ENCODE measurements at places on chromosomes 7 and 10. TPM values are rescaled to one million over a fixed set of nuclear protein-coding genes. Genes with fewer than 3 reads are reported as not detected.

The SPAG6 gene
- 0.75 TPM for polyA plus RNA-seq

- no peak for DNase-seq
These were observed 54.0 kb downstream of the MTURN start for GRCh38 chr7:30188811-30189210.

DNA sequence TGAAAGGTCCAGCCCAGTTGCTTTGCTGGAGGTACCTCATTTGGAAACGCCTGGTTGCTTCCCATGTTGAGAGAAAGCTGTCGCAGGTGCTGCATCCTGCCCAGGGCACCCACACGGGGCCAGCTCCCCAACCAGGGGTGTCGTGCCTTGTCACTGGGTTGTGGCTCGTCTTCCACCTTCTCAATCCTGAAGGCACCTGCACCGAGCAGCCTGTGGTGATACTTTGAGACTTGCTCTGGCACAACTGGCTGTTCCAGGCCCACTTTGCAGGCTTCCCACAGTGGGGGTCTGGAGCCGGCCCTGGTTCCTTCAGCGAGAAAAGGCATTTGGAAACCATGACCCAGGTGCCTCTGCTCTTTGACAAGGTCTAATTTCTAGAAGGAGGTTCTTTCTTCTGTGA lies 197.3 kb upstream of the PPP2R2D start:
- no peak for DNase-seq

GRCh38 chr10:60134548-60134947 lies 228.2 kb upstream of the CCDC6 start:
- no peak for DNase-seq

- DNase-seq, result no peak
These were observed 91.3 kb upstream of the SAMD8 start for GRCh38 chr10:75020168-75020567.

The TDRD1 gene
- 0.04 TPM for polyA plus RNA-seq

- DNase-seq, result no peak
These were observed 429.6 kb upstream of the LRGUK start for GRCh38 chr7:133697585-133697984.

DNA sequence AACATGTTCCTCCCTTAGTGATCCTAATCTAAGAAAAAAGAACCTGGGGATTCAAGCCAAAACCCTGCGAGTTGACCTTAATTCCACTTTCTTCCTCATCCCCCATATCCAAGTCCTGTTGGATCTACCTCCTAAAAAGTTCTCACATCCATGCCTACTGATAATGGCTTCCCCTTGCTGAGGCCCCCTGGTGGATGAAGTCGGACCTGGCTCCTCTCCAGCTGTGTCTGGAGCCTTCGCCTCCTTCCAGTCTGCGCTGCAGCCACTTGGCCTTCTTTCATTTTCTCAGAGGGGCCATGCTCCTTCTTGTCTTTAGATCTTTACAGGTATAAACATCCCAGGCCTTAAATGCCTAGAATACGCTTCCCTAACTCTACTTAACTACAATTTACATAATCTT lies 8.1 kb downstream of the PDE1C start:
- no peak for DNase-seq

DNA sequence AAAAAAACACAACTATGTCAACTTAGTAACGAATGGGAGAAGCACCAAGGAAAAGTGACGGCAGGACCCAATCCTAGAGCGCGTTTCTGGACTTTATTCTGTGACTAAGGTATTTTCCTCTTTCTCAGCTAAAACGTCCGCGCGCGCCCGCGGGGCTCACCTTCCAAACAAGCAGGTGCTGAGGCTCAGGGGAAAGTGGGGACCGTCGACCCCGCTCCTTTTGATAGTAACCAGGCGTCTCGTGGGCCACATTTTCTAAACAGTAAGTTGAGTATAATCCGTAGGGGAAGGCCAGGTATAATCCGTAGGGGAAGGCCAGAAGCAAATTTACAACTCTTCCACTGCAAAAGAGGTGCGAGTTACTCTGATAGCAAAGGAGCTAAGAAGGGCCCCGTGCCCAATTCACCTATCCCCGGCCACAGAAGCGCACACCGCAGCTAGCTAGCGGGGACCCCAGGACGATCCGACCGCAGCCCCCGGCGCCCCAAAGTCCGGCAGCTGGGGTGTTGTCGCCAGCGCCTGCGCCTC lies 743 bp downstream of the MKI67 start:
- no peak for DNase-seq

The APBB1IP gene
- polyA plus RNA-seq, result 1.8 TPM

DNA sequence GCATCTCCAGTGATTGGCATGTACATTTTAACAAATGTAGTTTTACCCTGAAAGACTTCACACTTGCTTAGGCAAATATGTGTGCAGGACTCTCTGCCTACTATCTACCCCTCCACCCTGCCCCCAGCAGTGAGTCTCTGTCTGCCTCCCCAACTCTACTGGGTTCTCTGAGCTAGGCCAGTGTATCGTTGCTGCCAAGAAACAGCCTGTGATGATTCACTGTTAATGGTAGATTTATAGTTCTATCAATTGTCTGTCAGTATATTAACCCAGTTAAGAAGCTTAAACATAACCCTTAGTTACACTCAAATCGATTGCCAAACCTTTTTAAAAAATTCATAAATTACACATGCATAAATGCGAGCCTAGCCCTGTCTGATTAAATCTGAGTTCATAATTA lies 137.0 kb downstream of the SND1 start:
- no peak for DNase-seq

- DNase-seq, result no peak
These were observed 92.5 kb downstream of the NT5C2 start for GRCh38 chr10:103100620-103101019.

DNA sequence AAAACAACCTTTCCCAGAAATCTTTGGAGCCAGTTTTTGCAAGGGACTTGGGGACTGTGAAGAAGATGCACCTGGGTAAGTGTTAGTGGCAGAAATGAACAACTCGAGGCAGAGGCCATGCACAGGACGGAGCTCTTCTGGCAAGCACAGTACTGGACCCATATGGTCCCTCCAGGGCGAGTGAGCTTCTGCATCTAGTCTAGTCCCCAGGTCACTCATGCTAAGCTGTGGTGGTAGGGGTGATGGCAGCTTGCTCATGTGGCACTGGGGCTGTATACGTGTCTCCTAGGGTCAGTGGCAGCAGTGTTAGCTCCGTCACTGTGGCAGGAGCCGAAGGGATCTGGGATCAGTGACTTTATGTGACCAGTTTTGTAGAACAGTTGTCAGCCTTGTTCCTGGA lies 9.3 kb upstream of the LRRC61 start:
- no peak for DNase-seq

DNA sequence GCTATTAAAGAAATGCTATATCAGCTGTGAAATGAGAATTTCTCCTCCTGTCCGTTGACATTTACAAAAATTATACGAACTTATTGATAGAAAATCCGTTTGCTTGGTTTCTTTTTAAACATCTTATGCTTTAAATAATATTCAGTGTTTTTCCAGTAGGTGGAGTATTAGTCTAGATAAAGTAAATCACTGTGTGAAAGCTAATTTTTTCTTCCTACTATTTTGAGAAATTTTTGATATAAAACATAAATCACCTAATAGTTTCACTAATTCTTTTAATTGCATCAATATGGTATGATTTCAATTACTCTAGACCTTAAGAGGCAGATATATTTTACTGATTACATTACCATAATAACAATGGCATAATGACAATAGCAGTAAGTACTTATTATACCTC lies 335.2 kb upstream of the C7orf33 start:
- DNase-seq, result no peak

DNA sequence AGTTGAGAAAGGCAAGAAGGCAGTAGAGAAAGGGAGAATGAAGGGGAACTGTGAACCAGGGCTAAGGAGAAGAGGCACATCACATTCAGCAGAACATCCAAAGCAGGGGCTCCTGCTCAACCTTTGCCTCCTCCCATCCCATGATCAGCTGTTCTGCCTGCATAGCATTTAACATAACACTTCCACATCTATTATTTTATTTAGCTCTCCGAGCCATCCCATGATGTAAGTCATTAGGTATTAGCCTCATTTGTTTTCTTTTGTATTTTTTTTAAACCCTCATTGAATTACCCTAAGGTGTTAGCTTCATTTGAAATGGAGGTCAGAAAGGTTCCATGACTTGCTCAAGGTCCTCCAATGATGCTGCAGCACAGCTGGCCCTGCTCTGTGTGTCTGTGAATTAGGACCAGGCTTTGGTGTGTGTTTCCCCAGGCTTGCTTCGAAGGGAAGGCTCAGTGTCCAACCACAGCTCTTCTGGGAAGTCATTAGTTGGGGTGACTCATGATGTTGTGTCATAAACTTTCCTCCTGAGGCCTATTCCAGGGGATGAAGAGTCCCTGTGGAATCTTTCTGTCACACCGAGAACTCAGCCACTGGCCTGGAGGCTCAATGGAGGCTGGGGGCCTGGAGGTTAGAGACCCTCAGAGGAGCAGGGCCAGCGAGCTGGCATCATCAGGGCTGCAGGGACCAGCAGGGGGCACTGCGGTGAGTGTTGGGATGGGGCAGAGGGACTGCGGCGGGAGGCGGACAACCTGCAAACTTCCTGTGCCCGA lies 16.5 kb downstream of the NPFFR1 start:
- no peak for DNase-seq

GRCh38 chr10:123222832-123223231 lies 68.6 kb downstream of the BUB3 start:
- no peak for DNase-seq

- DNase-seq, result no peak
These were observed 15.8 kb upstream of the BNIP3 start for GRCh38 chr10:131997366-131998049.
